ENCODE measurements at places on chromosomes 13 and 19. TPM values are rescaled to one million over a fixed set of nuclear protein-coding genes. Genes with fewer than 3 reads are reported as not detected.

LYPD3 gene
- 0.75 TPM for total RNA-seq

SLC7A10 gene
- 1.1 TPM for total RNA-seq

ANKRD24 gene
- total RNA-seq: 2.3 TPM

LILRA1 gene
- 4.7 TPM for total RNA-seq

LACC1 gene
- 10.3 TPM for total RNA-seq

UBE2S gene
- 19.5 TPM for total RNA-seq

MBD3L2 gene
- not detected for total RNA-seq

ZNF541 gene
- total RNA-seq: 0.26 TPM

- no peak for DNase-seq
Measured at GRCh38 chr13:75103976-75104375, 378.0 kb downstream of the TBC1D4 start.

DNA sequence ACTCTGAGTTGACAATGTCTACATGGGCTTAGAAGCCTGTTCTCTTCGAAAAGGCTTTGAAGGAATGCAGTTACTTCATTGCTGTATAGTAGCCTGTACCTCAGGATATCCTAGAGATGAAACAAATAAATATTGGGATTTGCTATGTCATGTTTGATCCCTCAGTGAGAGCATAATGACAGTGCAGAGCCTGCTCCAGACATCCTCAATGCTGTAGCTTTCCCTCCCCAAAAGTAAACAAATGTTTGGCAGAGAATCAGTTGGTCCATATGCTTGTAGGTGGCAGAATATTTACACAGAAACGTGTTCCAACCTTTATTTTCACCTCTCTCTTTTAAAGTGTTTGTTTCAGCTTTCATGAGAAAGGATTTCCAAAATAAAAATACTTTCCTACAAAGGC lies 515.3 kb upstream of the SGCG start:
- no peak for DNase-seq

DNA sequence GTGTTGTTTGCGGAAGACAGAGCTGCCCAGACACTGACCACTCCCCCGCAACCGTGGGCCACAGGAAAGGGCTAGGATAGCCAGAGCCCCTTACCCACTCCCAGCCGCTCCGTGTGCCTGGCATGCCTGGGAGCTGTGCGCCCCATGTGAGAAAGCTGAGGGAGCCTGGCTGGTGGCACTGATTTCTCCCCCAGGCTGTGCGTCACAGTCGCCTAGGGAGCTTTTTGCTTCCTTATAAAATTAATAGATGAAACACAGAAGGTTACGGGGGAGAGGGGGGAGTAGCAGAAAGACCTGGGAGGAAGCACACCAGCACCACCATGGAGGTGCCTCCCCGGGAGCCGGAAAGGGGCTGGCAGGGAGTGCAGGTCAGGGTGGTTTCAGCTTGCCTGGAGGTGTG lies 24.7 kb downstream of the DPF1 start:
- DNase-seq: no peak

- no peak for DNase-seq
Measured at GRCh38 chr13:35886332-35887114, 244.7 kb downstream of the DCLK1 start.

DNA sequence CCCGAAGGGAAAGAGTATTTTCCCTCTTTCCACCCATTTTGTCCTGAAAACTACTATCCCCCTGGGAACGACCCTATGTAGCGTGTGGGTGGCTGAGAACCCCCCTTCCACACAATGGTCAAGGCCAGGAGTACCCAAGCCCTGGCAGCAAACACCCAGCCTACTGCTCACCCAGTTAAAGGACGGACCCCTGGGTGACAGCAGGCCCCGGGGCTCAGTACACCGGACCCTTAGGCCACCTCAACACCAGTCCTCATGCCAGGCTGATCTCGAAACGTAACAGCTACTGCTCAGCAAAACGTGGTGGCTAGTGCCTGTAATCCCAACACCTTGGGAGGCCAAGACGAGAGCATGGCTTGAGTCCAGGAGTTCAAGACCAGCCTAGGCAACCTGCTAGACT lies 1.4 kb downstream of the ANKRD27 start:
- no peak for DNase-seq

DNA sequence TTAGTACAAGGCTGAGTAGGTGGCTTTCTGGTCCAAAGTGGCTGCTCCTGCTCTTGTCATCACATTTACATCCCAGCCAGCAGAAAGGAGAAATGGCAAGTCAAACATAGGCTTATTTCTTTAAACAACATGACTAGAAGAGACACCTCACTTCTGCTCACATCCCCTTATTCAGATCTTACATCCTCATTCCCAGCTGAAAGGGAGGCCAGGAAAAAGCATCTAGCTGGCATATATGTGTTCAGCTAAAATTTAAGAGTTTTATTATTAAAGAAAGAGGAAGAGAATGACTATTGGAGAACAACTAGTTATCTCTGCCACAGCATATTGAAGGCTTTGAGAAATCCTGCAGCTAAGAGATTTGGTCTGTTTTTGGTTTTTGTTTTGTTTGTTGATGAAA lies 34.1 kb downstream of the RGCC start:
- DNase-seq: no peak

GRCh38 chr19:16883522-16883921 lies 5.3 kb upstream of the F2RL3 start:
- DNase-seq: no peak

GRCh38 chr19:16185768-16186123 lies 536 bp downstream of the FAM32A start:
- peak; percentile 72 for DNase-seq

GRCh38 chr13:47546391-47547225 lies 454.5 kb downstream of the SUCLA2 start:
- DNase-seq: no peak

GRCh38 chr19:16034180-16034579 lies 42.1 kb upstream of the TPM4 start:
- no peak for DNase-seq

DNA sequence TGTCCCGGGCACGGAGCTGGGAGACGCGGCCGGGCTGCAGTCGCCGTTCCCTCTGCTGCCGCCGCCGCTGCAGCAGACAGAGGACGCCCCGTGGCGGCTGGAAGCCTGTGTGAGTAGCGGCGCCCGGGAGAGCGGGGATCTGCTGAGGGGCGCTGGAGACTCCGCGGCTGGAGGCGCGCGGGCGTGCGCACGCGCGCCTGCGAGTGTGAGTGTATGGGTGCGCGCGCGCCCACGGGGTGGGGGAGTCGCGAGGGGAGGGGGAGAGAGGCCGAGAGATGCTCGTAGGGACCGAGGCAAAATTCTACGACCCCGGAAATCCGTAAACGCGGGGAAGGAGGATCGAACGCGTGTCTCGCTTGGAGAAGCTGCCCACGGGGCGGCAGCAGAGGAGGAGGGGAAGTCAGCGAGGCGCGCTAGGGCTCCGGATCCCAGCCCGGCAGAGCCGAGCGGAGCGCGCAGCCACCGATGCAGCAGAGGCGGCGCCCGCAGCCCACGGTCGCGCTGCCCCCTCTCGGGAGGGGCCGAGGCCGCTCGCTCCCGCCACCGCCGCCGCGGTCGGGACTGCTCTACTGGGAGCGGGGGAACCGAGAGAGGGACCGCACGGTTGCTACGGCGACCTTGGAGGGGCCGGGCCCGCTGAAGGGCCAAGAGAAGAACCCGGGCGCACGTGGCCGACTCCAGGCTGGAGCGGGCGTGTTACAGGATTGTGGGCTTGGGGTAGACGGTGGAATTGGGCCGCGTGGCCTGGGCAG lies at the start of gene ENOX1:
Gene ENOX1 (minus strand): TSS at position 207 of the 752 bp plus-strand sequence.
- DNase-seq: peak; percentile 69

- no peak for DNase-seq
Measured at GRCh38 chr13:50561739-50562138, 281.8 kb downstream of the DLEU7 start.

- no peak for DNase-seq
Measured at GRCh38 chr13:108963276-108963810, 333.9 kb downstream of the MYO16 start.
